ENCODE measurements at places on chromosomes 12 and 14.

DNA sequence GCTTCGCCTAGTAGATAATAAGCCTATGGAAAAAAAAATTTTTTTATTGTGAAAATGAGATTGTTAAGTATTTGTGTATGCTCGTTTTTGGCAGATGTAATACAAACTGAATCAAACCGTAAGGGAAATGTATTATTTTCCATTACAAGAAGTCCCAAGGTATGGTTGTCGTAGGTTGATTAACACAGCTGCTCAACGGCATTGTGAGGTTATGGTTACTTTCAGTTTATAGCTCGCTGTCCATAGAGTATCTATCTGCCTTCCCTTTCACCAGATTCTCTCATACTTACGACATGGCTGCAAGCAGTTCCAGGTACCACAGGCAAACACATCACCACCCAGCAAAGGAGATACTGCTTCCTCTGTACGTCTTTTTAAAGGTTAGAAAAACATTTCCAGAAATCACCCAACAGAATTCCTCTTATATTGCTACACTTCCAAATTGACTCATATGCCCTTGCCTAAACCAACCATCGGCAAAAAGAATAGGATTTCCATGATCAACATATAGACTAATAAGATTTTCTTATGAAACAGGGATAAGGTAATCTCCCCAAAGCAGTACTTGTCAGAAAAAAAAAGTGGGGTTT is 338.6 kb downstream of the SYT1 start:
- DNase-seq: no peak

DNA sequence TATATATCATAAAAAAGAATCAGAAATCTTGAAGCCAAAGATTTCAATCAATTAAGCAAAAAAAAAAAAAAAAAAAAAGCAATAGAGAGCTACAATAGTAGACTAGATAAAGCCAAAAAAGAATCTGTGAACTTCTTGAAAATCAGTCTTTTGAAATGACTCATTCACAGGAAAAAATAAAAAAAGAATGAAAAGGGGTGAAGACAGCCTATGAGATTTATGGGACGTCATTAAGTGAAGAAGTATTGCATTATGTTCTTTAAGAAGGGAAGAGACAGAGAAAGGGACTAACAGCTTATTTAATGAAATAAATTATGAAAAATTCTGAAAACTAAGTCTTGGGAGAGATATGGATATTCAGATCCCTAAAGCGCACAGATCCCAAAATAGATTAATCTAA is 103.8 kb downstream of the ACSS3 start:
- peak; percentile 28 for DNase-seq

DNA sequence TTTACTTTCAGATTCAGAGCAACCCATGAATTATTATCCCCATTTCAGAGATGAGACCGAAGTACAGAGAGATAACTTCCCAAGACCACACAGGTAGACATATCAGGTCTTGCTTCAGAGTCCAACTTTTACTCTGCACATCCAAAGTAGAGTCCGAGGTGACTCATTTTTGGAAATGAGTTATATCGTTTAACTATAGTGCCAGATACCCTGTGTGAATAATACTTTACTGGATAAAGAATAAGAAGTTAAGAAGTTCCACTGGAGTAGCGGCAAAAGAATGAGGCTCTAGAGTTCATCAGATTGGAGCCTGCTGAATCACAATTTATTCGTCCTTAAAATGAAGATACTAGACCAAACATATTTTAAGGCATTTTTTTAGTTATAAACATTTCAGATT is 124.7 kb downstream of the EPS8 start:
- DNase-seq: no peak

- no peak for DNase-seq
These were observed 21.3 kb upstream of the RBM19 start for GRCh38 chr12:113987261-113988063.

GRCh38 chr12:26831951-26832821 is 808 bp downstream of the ITPR2 start:
- no peak for DNase-seq

DNA sequence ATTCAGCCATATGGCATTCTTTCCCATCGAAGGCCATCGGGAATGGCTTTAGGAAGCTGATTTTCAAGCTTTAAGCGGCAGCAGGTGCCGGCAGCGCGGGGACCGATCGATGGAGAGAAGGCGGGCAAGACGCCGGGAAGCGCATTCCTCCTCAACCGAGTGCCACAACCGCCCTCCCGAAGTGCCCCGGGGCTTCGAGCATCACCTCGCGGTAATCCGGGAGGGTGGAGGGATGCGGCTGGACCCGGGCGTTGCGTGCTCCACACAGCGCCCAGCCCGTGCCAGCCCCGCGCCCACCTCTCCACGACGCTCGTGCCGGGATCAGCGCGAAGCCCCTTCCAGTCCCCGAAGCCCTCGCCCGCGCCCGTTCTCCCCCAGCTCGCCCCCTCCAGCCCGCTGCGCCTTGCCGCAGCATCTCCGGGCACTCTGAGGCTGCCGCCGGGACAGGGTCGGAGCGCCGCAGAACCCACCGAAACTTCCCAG is 3.2 kb downstream of the USP44 start:
- DNase-seq: no peak

- peak; percentile 35 for DNase-seq
These were observed 208.8 kb upstream of the EEA1 start for GRCh38 chr12:93137656-93138612.

GRCh38 chr12:25423355-25424050 is 129.6 kb downstream of the LMNTD1 start:
- DNase-seq: no peak

DNA sequence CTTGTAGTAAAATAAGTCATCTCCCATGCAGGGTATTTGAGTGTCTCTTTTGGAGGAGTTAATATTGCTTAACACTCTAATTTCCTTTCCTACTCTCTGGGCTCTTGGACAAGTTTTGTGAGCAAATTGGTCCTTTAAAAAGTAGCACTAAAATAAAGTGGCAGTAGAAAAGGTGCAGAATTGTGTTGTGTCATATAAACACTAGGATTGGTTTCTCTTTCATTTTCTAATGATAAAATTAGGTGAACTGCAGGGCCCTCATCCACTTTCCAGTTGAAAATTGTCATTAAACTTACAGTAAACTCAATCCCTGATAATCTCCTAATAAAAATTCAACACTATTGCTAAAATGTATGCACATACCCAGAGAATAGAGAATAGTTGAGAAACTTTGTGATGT is 42.6 kb upstream of the REP15 start:
- DNase-seq: no peak

DNA sequence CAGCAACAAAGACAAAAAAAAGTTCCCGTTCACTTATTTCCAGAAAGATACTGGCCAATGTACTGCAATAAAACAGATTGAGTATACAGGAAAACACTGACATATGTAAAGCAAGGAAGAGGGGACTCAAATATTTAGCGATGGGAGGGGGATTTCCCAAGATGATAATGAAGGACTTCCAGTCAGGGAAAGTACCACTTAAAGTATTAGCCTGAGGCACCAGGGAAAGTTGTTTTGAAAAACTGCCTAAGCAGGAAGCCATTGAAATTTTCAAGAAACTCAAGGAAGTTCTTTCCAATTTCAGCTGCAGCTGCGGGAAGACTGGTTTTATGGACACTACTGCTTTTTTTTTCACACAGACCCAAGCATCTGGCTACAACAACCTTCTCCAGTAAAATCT is 1007.4 kb upstream of the NOVA1 start:
- no peak for DNase-seq

DNA sequence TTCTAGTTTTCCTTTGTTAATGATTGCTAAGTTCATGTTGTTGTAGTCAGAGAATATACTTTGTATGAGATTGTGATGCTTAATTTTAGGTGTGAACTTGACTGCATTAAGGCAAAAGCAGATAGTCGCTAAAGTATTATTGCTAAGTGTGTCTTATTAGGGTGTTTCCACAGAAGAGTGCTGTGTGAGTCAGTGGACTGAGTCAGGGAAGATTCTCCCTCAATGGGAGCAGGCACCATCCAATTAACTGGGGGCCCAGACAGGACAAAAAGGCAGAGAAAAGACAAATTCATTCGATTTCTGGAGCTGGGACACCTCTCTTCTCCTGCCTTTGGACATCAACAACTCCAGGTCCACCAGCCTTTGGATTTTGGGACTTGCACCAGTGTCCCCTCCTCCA is 48.5 kb downstream of the BAZ1A start:
- peak; percentile 10 for DNase-seq

- DNase-seq: no peak
These were observed 2.1 kb upstream of the GPD1 start for GRCh38 chr12:50101663-50102062.

GRCh38 chr12:96989916-96990315 is 82.9 kb downstream of the NEDD1 start:
- DNase-seq: no peak

GRCh38 chr14:33014710-33015109 is 76.0 kb downstream of the NPAS3 start:
- DNase-seq: no peak

- no peak for DNase-seq
These were observed 95.7 kb downstream of the PIWIL1 start for GRCh38 chr12:130433411-130433810.

- DNase-seq: peak; percentile 11
These were observed 100.2 kb upstream of the ALX1 start for GRCh38 chr12:85179680-85180270.

- no peak for DNase-seq
These were observed 413.2 kb downstream of the DPF3 start for GRCh38 chr14:72480464-72481243.

DNA sequence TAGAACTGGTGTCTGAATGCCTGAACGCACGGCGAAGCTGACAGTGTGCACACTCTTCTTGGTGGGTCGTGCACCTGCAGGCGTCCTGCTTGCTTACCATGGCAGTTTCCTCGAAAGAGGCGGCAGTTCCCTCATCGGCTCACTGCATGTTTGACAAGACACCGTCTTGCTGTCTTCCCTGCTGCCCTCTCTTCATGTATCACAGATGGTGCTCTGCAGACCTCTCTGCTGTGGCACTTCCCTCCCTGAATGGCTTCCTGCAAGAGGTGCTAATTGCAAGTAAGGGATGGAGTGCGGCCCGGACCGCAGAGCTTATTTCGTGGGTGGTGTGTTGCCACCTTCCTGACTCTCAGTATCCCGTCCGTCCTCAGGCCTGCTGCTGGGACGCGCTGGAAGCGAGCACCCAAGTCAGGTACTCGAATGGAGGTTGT is 156.7 kb upstream of the RTL1 start:
- DNase-seq: no peak

GRCh38 chr12:105030820-105031807 is 45.0 kb downstream of the NOPCHAP1 start:
- DNase-seq: no peak

DNA sequence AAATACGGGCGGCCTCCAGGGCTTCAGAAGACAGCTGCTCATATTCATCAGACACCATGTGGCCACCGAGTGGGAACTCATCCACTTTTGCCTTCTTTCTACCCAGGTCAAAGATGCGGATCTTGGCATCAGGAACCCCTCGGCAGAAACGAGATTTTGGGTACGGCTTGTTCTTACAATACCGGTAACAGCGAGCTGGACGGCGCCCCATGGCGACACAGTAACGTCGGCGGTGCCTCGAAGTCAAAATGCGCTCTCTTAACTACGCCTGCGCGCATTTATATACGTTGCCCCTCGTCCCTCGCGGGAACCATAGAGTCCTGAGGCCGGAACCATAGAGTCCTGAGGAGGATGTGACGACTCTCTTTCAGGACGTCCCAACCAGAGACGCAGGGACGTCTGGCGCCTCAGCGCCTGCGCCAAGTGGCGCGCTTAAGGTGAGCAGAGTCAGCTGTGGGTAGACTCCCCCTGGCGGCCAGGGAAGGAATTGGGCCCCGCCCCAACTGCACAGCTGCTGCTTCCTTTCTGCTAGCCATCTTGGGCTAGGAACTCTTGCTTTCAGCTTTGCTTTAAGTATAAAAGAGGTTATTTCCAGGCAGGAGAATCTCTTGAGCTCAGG is at the start of gene RPL10L:
RPL10L (minus strand) TSS at position 256 of the 619 bp plus-strand sequence; CDS start at position 211, 45 bp downstream.
- no peak for DNase-seq

- DNase-seq: no peak
These were observed 8.3 kb downstream of the OR11G2 start for GRCh38 chr14:20198991-20199390.

DNA sequence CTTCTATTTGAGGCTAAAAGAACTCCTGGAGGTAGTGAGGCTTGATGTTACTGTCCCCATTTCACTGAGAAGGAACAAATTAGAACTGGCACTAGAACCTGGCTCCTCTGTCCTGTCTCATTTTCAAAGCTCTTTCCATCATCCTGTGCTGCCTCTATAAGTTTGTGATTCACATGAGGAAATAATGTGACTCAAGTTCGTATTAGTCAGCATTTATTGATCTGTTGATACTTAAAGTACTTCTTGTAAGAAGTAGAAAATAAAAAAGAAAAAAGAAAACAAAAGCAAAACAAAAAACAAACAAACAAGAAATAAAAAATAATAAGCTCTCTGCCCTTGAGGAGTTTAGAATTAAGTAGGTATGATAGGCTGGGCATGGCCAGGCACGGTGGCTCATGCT is 2.3 kb upstream of the ESPL1 start:
- no peak for DNase-seq

DNA sequence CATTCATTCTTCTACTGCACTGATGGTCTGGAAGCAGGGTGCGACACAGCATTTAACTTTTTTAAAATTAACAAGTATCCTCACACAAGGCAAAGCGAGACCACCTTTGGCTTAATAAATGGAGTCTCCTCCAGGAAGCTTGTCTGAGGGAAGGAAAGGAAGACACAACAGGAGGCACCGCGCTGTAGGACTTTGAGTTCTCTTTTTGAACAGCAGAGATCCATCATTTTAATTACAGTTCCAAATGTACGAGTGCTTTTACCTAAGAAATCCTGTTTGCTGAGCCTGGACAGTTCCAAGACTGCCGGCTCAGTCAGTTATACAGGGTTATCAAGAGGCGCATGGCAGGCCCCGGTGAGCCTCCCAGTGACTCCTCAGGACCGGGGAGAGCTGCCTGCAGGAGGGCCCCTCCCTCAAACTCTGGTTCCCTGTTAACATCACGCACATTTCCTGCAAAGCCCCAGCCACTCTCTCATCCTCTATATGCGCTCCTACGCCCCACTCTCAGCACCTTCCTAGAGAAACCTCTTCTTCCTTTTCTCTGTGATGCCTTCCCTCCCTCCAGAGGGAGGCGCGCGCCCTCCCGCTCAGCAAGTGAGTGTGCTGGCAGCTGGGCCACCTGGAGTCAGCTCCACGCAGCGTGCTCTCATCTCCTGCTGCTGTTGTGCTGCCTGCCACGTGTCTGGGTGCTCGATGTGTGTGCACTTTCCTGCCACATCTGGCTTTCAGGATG is 46.1 kb downstream of the STX2 start:
- DNase-seq: no peak

DNA sequence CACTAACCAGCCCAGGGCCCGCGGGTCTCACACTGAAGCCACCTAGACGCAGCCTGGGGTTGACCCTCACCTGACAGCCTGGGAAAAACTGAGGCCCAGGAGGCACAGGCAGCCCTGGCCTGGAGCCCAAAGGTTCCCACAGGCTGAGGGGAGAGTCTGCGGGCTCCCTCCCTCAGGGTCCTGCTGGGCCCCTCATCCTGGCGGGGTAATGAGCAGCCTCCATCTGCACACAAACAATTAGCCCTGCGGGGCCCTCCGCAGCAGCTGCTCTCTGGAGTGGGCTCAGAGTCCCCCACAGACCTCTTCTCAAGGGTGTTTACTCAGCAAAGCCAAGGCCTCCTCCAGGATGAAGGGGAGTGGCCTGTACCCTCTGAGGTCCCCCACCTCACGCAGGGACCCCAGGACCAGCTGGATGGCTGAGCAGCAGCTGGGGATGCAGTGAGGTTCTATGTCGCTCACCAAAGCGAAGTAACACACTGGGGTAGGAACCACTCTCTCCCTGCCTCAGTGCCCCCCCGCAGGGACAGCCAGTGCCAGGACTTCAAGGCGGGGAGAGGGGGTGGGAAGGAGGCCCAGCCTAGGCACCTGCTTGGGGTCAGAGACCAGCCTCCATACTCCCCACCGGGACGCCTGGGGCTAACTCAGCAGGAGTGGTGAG is 7.3 kb downstream of the AKT1 start:
- DNase-seq: no peak

All from fibroblast of skin of left quadriceps (primary cell).